ENCODE measurements at places on chromosomes 5 and 9.

DNA sequence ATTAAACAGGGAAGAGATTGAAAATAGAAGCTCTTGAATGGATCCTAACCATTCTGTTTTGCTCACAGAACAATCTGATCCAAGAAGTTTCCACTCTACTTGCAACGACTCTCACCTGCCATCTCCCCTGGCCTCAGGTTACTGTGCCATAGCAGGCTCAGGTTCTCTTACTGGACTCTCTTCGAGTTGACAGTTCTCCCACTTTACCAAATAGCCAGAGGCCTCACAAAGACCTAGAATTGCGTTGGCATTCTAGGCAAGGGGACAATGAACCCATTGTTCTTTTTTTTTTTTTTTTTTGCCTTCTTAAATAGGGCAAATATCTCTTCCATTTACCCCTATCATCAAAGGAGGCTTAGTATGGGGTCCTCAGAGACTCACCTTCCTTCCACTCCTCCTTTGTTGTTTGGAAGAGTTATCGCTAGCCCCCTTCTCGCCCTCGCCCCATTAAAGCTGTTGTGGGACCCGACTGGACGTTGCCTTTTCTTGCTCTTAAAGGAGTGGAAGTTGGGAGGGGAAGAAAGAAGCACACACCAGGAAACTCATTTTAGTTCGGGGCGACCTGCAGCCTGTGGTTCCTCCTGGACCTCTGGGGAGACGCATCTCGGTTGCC is 688 bp upstream of the PLPPR1 start:
- DNase-seq, result no peak

GRCh38 chr5:28117273-28117672 is 1078.9 kb upstream of the CDH9 start:
- no peak for DNase-seq

DNA sequence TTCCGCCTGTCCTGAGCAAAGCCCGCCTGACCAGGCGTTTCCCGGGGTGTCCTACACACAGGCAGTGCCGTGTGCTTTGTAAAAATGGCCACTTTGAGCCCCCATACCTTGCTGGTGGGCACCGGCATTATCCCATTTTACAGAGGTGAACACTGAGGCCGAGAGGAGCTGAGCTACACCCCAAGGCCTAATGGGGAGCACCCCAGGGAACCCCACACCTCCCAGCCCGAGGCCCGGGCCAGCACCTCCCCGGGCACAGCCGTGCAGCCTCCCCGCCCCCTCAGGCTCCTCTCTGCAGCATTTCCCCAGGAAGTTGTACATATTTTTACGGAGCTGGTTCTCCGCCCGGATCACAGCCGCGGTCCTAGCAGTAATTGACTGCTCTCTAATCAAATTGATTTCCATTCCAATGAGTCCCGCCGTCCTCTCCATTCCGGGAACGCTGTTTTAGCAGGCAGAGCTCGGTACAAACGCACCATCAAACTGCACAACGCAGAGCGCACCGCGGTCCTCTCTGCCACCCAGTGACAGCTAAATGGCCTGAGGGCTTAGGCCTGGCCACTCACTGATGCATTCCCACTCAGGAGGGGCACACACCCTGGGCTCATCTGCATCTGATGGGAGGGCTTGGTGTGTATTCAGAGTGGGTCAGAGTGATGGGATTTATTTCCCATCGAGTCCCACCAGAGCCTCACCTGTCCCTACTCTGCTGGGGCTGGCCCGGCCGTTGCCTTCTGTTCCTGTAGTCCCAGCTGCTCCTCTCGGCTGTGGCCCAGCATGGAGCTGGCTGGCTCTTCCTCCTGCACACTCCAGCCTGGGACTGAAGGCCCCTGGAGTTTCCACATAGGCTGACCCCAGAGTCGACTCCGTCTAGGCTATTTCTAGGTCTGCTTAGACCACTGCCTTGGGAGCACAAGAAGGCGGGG is 36.2 kb upstream of the UBAC1 start:
- DNase-seq, result no peak

- no peak for DNase-seq
Measured at GRCh38 chr5:125045646-125046045, 299.2 kb upstream of the ZNF608 start.

DNA sequence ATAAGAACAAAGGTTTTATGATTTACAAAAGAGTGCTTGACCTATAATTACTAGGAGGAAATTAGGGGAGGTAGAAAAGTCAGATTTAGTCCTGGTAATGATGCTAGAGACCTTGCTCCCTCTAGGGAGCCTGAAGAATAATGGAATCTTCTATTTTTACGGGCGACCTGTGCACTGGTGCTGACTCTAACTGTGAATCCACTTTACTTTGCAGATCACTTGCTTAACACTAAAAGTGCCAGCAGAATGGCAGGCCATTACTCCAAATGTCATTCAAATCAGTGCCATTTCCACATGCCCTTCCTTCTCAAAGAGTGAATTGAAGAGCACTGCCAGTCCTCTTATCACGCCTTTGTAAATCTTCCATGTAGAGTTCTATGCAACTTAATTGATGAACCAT is 359.4 kb upstream of the ARRDC3 start:
- no peak for DNase-seq

All from stimulated activated CD8-positive, alpha-beta memory T cell treated with anti-CD3 and anti-CD28 coated beads, Interleukin-2, amount 100 ng/mL, for 48 hours (primary cell).